ENCODE measurements at places on chromosomes 12 and 14.

GRCh38 chr12:25958428-25959070 is at the start of gene RASSF8:
Gene RASSF8, plus strand, starts transcription at chr12:25958682. Its CDS starts 96,662 bp downstream, at chr12:26055344.
- DNase-seq, result peak; percentile 15

DNA sequence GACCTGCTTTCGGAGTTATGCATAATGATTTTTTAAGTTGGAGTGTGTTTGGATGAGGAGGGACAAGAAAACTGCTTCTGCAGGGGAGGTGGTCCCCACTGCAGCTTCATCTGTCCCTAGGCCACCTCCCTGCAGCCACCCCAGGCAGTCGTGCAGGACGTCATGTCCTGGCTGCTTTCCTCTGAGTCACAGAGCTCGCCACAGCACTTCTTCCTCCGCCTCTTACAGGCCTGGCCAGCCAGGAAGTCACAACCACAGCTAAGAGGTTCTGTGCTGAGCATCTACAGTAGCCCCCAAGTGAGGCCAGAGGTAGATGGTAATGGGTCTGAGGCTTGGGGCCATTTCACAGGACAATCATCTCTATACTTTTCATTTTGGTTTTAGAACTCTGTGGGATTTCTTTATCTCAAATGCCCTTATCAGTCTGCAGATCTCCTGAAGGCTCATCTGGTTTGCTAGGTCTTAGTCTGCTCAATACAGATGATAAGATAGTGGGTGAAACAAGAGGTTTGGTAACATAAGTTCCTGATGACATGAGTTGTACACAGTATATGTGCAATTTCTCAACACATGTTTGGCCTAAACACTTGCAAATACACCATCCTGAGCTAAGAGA is 106.4 kb downstream of the ARF6 start:
- DNase-seq, result no peak

DNA sequence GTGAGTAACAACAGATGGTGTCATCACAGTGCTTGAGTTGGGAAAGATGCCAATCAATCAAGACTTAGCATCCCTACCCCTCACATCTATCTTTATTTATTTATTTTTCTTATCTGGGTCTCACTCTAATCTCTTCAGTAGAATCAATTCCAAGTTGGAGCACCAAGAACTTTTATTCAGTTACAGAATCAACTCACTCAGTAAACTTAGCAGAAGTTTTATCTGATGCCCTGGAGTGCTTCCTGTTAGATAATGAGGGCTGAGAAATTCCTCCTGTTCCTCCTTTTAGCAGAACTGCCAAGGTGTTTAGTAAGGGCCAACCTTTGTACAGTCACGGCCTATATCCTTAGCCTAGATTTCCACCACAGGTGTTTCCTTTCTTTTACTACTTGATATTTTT is 11.3 kb upstream of the SLC5A8 start:
- no peak for DNase-seq

GRCh38 chr12:57882575-57882974 is 36.0 kb upstream of the CTDSP2 start:
- DNase-seq, result no peak

DNA sequence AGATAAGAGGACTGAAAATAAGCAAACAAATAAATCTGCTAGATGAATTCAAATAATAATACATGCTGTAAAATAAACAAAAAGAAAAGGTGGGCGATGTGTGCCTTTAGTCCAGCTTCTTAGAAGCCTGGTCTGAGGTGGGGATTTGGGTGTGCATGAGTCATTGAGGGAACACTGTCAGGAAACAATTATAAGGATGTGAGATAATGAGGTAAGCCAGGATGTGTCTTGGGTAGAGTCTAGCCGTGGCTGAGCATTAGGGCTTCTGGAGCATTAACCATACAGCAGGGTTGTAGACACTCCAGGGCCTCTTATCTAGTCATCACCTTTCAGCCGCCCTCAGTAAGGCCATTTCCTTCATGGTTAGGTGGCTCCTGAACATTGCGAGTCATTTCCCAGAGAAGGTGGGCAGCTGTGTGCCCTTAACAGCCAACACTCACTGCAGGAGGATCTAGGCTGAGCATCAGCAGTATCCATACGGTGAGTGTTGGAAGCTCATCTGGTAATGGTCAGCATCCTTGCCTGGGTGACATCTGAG is 405.6 kb downstream of the GLT1D1 start:
- no peak for DNase-seq

DNA sequence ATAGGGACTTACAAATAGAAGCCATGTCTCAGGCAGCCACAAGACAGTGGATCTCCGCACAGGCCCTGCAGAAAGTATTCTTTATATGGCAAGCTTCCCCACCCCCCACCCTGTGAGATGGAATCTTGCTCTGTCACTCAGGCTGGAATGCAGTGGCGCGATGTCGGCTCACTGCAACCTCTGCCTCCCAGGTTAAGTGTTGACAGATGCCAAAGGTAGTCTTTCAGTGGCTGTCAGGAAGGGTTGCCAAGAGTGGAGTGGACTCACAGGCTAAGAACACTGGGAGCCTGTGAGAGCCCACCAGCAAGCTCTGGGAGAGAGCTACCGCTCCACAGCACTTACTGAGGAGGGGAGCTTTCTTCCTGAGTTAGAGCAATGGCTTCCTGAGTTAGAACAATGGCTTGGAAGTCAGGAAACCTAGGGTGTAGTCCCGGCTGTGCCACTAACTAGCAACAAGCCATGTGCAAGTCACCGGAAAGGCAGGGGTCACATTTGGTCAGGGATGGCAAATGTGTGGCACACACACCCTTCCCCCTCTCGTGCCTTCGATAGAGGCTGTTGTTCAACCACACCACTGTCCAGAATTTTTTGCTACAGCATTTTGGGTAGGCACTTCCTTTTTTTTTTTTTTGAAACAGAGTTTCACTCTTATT is 2.6 kb downstream of the RNASE1 start:
- no peak for DNase-seq

DNA sequence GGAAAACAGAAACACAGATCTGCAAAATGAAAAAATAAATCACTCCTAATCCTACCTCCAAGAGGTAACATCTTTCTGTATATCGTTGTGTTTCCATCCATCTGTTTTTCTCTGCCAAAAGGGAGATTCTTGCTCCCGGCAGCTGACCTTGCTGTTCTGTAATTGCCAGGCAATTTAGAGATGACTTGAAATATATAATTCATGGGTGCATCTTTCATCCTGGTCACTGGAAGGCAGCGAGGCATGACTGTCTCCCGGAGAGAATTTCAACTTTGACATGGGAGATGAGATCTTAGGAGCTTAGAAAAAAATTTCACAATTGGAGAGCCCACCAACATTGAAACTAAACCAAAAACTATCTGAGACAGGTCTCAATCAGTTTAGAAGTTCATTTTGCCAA is 53.0 kb downstream of the WSCD2 start:
- DNase-seq, result no peak

- no peak for DNase-seq
Observed at GRCh38 chr12:132866251-132866828, 21.1 kb downstream of the CHFR start.

- no peak for DNase-seq
Observed at GRCh38 chr12:110180591-110181005, 56.4 kb downstream of the IFT81 start.

DNA sequence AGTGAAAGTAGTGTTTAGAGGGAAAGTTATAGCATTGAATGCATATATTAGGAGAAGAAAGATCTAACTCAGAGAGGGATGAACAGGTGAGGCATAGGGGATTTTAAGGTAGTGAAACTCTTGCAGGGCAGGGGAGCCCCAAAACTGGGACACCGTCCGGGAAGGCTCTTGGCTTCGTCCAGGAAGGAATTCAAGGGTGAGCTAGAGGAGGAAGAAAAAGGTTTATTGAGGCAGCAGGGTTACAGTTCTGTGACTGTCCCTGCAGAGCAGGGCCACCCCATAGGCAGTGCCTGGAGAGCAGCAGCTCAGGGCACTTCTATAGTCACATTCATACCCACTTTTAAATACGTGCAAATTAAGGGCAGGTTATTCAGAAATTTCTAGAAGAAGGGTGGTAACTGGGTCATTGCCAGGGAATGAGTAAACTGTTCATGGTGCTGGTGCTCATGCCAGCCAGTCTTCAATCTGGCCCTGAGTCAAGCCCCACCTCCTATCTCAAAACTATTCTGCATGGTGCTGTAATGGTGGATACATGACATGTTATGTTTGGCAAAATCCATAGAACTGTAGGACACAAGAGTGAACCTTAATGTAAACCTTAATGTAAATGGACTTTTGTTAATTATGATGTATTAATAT is 1.2 kb upstream of the OAS1 start:
- DNase-seq, result no peak

DNA sequence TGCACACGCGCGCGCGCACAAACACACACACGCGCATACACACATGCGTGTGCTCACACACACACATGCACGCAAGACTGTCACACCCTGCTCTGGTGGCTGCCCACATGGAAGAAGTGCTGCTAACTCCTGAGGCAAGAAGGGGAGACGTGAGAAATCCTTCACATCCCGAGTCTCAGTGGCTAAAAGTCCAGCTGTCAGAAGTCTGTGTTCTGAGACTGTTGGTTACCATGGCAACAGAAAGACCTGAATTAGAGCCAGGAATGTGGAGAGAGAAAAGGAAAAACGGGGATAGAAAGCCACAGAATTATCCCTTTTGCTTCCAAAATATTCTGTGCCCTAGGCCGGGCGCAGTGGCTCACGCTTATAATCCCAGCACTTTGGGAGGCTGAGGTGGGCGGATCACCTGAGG is 71.2 kb downstream of the PPFIBP1 start:
- no peak for DNase-seq

- DNase-seq, result no peak
Observed at GRCh38 chr14:54317391-54317790, 79.4 kb upstream of the CDKN3 start.

DNA sequence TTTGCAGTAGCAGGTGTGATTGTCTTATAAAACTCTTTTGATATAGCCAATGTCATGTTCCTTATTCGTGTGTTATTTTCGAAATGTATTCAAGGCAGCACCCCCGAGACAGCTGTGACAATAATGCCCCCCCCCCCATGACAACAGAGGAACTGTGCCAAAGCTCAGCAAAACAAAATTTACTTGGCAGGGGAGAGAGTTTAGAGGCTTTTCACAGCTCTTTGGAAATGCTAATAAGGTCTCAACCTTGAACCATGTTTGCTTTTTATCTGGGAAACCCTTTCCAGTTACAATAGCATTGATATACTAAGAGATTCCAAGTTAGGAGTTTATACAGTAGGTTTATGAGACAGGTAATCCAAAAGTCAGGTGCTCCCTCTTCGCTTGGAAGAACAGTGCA is 56.4 kb upstream of the USP44 start:
- no peak for DNase-seq

DNA sequence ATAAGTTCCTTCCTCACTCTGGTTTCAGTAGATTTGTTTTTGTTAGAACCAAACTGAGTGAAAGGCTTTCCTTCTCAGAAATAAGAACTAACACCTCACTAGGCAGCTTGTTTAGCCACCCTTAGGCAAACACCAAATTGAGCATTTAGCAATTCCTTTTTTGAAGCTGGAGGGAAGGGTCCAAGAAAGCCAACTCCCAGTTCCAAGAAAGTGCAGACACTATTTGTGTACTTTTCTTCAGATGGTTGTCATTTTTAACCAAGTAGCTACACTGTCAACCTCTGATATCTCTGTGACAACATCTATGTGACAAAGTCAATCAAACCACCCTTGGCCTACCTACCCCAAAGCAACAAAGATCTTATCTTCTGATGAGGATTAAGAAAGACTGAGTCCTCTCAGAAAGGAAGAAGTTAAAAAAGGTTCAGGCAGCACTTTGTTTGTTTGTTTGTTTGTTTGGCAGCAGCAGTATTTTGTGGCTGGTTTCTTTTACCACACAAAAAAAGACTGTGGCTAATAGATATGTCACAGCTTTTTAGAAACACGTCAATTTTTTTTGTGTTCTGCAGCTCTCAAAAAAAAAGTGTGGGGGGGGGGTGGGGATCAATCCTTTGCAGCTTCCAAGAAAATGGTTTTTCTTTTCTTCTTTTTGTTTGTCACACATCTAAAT is 203.8 kb downstream of the CRADD start:
- DNase-seq, result no peak

GRCh38 chr14:68768316-68768715 is 24.6 kb downstream of the ZFP36L1 start:
- no peak for DNase-seq

GRCh38 chr12:47417955-47418354 is 287.9 kb downstream of the RPAP3 start:
- no peak for DNase-seq

DNA sequence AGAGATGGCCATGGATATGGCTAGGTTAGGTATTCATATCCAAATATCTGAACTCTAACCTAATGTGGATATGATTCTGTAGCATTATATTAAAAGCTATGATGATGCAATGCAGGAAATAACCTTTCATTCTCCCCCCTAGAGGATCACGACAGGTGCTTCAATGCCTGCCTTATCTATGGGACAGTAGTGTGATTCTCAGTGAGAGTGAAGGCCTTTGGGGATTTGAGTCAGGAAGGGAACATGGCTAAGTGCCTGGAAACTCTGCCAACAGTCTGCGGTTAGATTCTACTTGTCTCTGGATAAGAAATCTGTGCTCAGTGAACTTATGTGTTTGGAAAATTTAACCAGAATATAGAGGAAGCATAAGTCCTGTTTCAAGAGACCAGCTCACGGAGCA is 81.8 kb downstream of the SLC38A1 start:
- no peak for DNase-seq

DNA sequence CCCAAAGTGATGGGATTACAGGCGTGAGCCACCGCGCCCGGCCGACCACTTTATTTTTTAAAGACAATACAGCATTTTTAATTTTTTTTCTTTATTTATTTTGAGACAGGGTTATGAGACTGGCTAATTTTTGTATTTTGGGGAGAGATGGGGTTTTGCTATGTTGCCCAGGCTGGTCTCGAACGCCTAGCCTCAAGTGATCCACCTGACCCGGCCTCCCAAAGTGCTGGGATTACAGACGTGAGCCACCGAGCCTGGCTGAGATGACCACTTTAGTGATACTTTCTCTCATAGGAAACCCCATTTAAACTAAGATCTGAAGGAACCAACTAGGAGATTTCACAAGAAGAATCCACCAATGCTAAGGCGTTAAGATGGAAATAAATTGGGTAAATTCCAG is 1.2 kb upstream of the RHEBL1 start:
- no peak for DNase-seq

DNA sequence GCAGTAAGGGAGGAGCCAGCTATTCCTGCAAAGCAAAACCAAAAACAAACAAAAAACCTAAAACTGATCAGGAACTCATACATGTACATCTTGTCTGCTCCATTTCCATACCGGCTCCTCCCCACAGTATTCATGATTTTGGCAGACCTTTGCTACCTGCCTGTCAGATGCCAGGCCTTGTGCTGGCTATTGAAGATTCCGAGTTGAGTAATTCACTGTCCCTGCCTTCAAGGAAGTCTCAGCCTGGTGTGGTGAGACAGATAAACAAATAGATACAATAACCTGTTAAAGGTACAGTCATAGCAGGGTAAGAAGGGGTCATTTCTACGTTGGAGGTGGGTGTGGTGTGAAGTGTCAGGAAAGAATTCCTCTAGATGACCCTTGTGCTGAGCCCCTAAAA is 42.7 kb downstream of the SUSD6 start:
- DNase-seq, result no peak

- no peak for DNase-seq
Observed at GRCh38 chr12:120783197-120783596, 57.6 kb downstream of the ACADS start.

GRCh38 chr14:88225721-88226120 is 97.3 kb downstream of the KCNK10 start:
- DNase-seq, result no peak

Measured in cortex of kidney (tissue), 1 donor.